Endodermal cell (in vitro differentiated cells): ENCODE measurements at places on chromosomes 12 and 14.

- H3K4me1 ChIP-seq: peaks cover 28% of the 10 kb centered on the region
- no peak overlapping the region for H3K4me3 ChIP-seq
- no peaks in the 10 kb centered on the region for H3K27me3 ChIP-seq
- H3K27ac ChIP-seq: no peak overlapping the region
- H3K36me3 ChIP-seq: no peaks in the 10 kb centered on the region
- DNase-seq: no peak
Observed at GRCh38 chr12:104524034-104524832, 67.5 kb downstream of the CHST11 start.

GRCh38 chr14:76924371-76925096 lies 98.3 kb downstream of the LRRC74A start:
- no peaks in the 10 kb centered on the region for H3K27me3 ChIP-seq
- H3K36me3 ChIP-seq: no peaks in the 10 kb centered on the region
- H3K4me1 ChIP-seq: peaks cover under 1% of the 10 kb centered on the region

DNA sequence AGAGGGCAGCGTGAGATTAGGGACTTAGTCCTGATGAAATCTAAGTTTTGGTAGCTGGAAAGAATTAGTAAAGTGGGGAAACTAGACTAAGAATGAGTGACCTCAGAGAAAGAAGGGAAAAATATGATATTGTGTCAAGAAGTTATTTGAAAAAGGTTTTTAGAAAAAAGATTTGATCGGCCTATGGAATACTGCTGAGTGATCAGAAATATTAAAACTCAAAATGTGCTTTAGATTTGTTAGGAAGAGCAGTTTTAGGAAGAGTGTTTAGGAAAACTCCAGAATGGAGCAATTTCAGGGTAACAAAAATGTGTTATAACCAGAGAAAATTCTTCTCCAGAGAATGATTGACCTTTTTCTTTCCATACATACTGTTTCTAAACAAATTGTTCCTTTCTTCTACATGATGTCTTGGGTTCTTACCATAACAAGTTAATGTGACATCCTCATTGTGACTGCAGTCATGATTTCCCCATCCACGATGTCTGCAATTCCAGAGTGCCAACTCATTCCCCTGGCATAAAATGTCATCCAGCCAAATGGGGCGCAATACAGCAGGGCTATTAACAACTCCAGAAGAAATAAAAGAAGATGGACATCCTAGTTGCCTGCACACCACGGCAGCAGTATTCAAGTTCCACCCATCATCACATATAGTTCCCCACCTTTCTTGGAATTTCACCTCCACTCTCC lies 11.8 kb downstream of the CD163L1 start:
- no peak overlapping the region for H3K4me3 ChIP-seq
- H3K36me3 ChIP-seq: no peaks in the 10 kb centered on the region
- no peaks in the 10 kb centered on the region for H3K4me1 ChIP-seq
- H3K27me3 ChIP-seq: no peaks in the 10 kb centered on the region
- no peak overlapping the region for H3K27ac ChIP-seq

GRCh38 chr12:26938701-26939062 lies 412 bp downstream of the FGFR1OP2 start:
- H3K4me3 ChIP-seq: peak overlapping the region; percentile 98
- H3K27me3 ChIP-seq: no peaks in the 10 kb centered on the region
- peaks cover 4% of the 10 kb centered on the region for H3K36me3 ChIP-seq

GRCh38 chr12:84696281-84696680 lies 216.3 kb downstream of the SLC6A15 start:
- H3K27ac ChIP-seq: no peak overlapping the region
- DNase-seq: no peak
- H3K4me1 ChIP-seq: no peaks in the 10 kb centered on the region
- no peaks in the 10 kb centered on the region for H3K27me3 ChIP-seq

DNA sequence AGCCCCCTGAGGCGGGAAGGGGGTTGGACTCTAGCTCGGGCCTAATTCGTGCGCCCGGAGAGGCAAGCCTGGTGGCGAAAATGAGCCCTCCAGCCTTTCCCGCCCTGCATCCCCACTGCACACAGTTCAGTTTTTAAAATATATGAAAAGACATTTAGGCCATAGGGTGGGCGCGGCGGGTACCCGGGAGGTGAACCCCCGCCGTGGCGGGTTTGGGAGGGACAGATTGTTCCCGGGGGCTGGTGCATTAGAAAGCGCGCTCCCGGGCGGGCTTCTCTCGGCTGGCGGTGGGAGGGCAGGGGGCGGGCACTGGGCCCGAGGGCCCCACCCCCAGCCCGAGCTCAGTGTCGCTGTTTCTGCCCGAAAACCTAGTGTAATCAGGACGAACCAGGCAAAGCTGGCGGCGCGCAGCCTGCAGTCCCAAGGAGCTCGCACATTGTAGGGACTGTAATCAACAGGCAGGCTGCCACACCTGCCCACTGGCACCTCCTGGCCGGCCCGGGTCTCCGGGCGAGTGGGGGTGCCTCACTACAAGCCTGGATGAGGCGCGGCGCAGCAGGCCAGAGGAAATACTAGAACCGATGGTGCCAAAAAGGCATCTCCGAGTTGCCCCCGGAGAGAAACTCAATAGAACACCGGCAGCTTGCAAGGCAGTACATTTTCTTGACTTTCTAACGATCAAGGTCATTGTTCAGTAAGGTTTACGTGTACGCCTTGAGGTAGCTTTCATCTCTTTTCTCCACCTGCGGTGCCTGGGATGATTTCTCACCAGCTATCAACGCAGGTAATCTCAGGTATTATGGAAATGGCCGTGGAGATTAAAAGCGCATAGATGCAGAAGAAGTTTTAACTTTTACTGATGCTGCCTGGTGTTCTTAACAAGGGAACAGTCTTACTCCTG lies 764 bp upstream of the SPTB start:
- peak; percentile 90 for DNase-seq
- no peaks in the 10 kb centered on the region for H3K36me3 ChIP-seq
- H3K27me3 ChIP-seq: peaks cover 91% of the 10 kb centered on the region

DNA sequence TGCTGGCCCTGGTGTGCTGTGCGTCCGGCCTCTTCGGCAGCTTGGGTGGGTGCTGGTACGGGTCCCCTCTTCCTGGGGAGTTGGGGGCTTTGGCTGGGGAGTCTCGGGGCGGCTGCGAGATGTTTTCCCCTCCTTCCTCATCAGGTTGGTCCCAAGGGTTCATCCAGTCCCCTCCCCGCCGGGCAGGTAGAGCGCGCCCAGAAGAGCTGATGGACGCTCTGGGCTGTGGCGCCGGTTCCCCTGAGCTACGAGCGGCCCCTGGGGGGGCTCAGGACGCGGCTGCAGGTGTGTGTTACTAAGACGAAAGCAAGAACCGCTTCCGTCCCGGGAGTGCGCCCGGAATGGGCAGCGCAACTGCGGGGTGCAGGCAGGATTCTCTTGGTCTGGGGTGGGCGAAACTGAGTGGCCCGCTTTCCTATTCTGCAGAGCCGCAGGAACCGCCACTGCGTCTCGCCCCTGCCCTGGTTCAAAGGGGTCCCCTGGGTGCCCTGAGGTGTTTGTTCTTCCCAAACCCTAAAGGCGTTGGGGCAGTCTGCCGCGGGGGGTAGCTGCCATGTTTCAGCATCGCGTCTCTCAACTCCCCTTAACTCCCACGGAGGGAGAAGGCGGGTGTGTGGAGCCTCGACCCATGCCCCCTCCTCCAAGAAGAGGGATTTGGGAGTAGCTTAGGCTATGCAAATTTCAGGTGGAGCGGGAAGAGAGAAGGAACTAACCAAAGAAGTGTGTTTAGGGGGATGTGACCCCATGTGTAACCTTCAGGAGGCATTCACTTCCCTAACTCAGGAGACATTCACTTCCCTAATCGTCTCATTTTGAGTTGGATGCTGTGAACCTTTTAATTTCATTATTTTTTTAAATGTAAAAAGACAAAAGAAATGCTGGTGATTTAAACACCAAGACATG lies 1.2 kb downstream of the SLC24A4 start:
- no peak overlapping the region for H3K27ac ChIP-seq
- peaks cover 95% of the 10 kb centered on the region for H3K27me3 ChIP-seq
- H3K4me3 ChIP-seq: peak overlapping the region; percentile 69
- H3K4me1 ChIP-seq: peaks cover 2% of the 10 kb centered on the region
- no peaks in the 10 kb centered on the region for H3K36me3 ChIP-seq
- DNase-seq: no peak

- H3K4me3 ChIP-seq: no peak overlapping the region
- H3K27me3 ChIP-seq: no peaks in the 10 kb centered on the region
- H3K4me1 ChIP-seq: no peaks in the 10 kb centered on the region
- H3K27ac ChIP-seq: peak overlapping the region; percentile 58
- DNase-seq: peak; percentile 39
Observed at GRCh38 chr12:113684908-113685782, 213.5 kb upstream of the LHX5 start.

DNA sequence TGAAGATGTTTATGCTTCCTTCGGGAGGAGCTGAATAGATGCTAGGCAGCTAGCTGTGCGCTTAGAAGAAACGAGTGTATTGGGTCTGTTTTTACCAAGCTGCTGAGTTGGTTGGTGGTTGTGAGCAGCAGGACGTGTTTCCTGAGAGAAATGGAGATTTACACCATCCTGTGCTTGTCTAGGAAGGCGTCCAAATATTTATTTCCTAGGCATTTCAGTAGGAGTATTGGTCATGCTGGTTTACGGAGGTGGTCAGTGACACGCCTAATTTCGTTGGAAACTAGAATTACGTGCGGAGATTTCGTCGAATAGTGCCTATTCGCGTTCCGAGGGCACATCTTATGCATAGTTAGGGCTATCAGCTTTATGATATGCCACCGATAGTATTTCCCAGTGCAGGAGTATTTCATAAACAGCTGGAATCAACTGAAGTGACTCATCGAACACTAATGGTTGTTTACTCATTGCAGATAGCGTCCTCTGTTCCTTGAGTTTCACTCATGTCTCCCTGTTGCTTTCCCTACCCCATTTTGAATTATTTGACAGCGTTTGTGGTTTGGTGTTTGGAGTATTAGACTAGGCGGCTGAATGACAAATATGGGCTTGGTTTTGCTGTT lies 780 bp downstream of the TBC1D15 start:
- peaks cover 10% of the 10 kb centered on the region for H3K27me3 ChIP-seq
- peak overlapping the region; percentile 92 for H3K4me3 ChIP-seq
- H3K27ac ChIP-seq: peak overlapping the region; percentile 80
- H3K4me1 ChIP-seq: no peaks in the 10 kb centered on the region
- H3K36me3 ChIP-seq: no peaks in the 10 kb centered on the region

- no peaks in the 10 kb centered on the region for H3K36me3 ChIP-seq
- no peak for DNase-seq
- H3K4me3 ChIP-seq: no peak overlapping the region
- no peaks in the 10 kb centered on the region for H3K27me3 ChIP-seq
Observed at GRCh38 chr12:19432309-19433170, 6.8 kb upstream of the AEBP2 start.

- H3K4me3 ChIP-seq: no peak overlapping the region
- no peaks in the 10 kb centered on the region for H3K4me1 ChIP-seq
- DNase-seq: no peak
- no peaks in the 10 kb centered on the region for H3K27me3 ChIP-seq
Observed at GRCh38 chr12:104998423-104999346, 12.6 kb downstream of the NOPCHAP1 start.

- H3K27me3 ChIP-seq: no peaks in the 10 kb centered on the region
Observed at GRCh38 chr14:60760209-60760608, 25.6 kb downstream of the MNAT1 start.

GRCh38 chr14:47961634-47962033 lies 286.2 kb upstream of the MDGA2 start:
- H3K4me3 ChIP-seq: no peak overlapping the region
- no peak overlapping the region for H3K27ac ChIP-seq
- no peaks in the 10 kb centered on the region for H3K4me1 ChIP-seq
- H3K27me3 ChIP-seq: no peaks in the 10 kb centered on the region
- DNase-seq: no peak
- H3K36me3 ChIP-seq: no peaks in the 10 kb centered on the region

DNA sequence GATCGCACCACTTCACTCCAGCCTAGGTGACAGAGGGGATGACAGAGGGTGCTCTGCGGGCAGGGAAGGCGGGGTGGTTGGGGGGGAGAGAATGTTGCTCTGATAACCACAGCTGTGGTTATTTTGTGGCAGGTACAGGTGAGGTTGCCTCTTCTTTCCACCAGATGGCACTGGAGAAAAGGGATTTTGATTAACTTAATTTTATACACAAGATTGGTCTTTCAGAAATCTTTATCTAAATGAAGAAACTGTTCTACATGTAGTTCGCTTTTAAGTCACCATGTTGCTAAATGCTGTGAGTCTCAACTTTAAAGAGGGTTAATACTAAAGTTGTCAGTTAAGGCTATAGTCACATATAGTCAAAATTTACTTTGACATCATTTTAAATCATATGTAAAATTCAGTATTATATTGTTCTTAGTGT lies 25.7 kb downstream of the FGF23 start:
- H3K27ac ChIP-seq: no peak overlapping the region
- DNase-seq: peak; percentile 78
- H3K27me3 ChIP-seq: no peaks in the 10 kb centered on the region
- H3K36me3 ChIP-seq: peaks cover 48% of the 10 kb centered on the region
- no peak overlapping the region for H3K4me3 ChIP-seq

- no peaks in the 10 kb centered on the region for H3K36me3 ChIP-seq
- H3K4me3 ChIP-seq: no peak overlapping the region
- H3K27ac ChIP-seq: no peak overlapping the region
- DNase-seq: no peak
- no peaks in the 10 kb centered on the region for H3K27me3 ChIP-seq
Observed at GRCh38 chr12:68580911-68581310, 29.8 kb upstream of the RAP1B start.
